ENCODE measurements at places on chromosomes 1 and 21.

DNA sequence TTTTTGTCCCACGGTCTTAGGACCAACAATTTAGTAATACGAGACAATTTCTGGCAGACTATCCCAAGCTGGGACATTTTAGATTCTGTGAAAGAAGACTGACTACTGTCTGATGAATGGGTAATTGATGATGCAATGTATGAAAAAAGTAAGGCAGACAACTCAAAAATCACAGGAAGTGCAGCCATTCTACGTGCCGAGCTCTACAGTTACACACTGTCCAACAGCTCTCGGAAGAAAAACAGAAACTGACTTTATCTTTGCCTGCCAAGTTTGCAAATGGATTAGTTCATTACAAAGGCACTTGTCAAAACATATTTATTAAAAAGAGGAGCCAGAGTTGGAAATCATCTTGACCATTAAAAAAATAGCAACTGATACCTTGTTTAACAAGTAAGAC is 31.3 kb downstream of the ZBTB8B start:
- DNase-seq: no peak

DNA sequence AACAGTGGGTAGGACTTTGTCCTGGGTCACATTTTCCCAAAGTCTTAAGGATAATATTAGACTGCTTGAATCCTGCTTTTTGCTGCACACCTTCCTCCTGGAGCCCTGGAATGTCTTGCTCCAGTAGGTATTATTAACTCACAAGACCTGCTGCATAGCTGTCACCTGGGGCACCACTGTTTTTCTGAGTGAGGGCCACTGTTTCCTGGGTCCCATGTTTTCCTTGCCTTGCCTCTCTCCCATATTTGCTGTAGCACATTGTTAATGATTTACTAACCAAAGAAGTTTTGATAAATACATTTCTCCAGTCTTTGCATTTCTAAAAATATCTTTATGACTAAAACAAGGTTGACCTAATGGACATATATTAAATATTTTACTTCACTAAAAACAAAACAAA is 22.5 kb upstream of the FCAMR start:
- no peak for DNase-seq

GRCh38 chr1:31848381-31848897 is 32.6 kb upstream of the SPOCD1 start:
- peak; percentile 64 for DNase-seq

DNA sequence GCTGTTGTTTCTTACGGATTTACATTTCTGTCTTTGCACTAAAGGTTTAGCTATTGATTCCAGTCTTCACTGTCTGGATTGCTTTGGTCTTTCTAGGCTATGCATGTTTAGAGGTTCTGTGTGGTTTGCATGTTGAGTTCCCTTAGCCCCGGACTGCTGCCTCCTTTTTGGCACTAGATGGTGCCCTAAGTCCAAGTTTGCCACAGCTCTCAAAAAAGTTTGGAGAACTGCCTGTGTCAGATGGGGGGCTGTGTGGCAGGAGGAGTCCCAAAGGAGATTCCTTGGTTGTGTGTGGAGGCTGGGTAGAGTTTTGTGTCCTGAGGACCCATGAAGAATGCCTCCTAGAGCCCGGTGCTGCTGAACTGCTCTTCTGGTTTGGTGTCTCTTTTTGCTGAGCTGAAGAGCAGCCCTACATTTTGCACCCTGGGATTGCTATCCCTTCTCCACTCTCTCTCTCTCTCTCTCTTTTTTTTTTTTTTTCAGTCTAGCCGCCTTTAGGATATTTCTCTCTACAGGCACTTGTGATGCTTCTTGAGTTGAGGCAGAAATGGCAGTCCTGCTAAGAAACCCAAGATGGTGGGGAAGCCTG is 74.4 kb downstream of the PTGS2 start:
- DNase-seq: no peak

- DNase-seq: peak; percentile 83
These were observed 36.6 kb downstream of the DMRTB1 start for GRCh38 chr1:53495633-53496345.

DNA sequence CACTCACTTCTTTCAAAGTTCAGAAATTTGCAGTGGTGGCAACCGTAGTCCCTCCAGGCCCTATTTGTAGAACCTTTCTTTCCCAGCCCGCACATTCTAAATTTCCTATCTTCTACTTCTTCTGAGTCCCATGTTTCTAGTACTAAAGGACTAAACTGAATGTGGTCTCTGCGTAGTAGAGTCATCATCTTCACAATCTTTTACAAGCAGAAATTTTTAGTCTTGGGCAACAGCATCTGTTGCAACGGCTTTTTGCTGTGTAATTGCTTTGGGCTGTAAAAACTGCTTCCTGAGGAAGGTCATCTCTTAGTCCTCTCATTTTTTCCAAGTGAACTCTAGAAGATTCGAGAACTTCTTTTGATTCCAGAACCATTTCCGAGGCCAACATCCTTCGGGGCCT is 23.9 kb downstream of the VAV3 start:
- DNase-seq: no peak

DNA sequence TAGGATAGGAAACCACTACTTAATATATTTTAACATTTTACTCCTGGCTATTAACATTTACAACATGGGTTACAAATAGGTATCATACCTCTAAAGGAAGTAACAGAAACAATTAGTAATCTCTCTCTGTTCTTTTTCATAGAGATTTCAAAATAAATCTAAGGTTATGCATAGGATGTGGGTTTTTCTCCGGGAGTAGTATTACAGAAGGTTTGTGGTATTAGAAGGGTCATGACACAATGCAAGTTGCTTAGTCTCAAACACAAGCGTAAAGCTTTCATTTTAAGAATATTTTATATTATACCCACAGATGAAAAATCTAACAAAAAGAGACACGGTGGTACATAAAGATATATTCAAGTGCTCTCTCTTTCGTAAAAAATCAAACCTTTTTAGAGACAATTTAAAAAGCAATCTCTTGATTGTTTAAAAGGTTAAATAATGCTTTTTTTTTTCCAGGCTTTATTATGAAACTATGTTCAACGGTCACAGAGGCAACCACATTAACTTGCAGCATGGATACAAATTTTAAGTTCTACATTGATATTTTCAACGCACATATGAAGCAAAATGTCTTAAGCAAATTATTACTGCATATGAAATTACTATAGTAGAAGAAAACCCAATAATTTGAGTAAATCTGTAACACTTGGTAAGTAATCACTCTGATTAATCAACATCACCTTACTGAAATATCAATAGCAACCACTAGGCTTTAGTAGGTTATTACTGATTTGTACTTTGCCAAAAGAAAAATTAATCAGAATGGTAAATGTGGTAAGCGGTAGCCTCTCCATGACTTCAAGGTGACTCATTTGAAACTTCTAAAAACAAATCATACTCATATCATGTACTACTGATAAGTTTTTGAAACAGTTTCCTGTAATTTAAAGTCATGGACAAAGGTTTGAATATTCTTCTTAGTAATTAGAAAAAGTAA is 97.4 kb upstream of the GFI1 start:
- DNase-seq: no peak

DNA sequence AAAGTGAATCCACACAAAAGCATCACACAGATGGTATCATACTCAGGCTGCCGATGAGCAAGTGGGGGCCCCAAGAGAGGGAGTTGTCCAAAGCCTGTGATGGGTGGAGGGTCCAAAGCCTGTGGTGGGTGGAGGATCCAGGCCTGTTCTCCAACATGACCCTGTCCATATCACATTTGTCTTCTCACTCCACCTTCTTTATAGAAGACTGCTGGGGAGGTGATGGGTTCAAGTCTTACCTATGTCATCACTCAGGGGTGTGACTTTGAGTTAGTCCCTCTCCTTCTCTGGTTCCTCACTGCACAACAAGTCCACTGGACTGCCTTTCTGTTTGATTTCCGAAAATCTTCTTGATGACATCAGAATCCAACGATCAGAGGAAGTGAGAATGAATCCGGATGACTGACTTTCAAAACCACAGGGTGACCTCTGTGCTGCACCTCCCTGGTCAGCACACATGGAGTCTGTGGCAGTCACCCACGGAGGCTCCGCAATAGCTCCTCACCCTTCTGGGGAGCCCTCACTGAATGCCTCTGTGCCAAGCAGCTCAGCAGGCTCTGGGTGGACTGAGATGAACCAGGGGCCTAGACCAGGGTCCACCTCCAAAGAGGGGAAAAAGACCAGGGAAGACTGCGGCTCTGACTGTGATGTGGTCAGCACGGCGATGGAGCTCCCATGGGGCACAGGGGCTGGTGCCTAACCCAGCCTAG is 166.8 kb downstream of the HIVEP3 start:
- peak; percentile 82 for DNase-seq

GRCh38 chr1:182974506-182975191 is 21.7 kb upstream of the SHCBP1L start:
- DNase-seq: no peak

DNA sequence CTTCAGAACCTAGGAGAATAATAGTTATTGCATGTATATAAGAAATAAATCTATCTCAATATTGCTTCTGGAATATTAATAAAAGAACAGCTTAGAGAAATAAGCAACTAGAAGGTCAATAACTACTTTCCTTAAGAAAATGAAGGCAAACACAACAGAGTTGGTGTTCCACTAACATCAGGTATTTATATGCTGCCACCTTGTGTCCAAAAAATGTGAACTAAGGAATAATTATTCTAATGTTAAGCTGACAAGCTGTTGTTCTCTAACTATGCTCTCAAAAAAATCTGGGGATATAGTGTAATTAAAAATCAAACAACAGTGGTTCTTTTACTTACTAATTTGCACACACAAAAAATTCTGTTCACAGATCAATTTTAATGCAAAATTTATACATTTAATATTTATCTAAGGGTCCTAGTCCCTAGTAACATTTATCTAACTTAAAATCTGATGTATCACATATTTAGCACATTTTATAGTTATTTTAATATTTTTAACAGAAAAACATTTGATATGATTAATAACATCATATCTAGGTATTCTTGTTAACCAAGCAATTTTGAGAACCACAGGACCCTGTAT is 39.6 kb downstream of the UCHL5 start:
- DNase-seq: no peak

GRCh38 chr1:33180226-33180910 is 1.5 kb downstream of the TRIM62 start:
- DNase-seq: peak; percentile 96

- DNase-seq: no peak
These were observed 8.4 kb downstream of the ADARB1 start for GRCh38 chr21:45082736-45083135.

DNA sequence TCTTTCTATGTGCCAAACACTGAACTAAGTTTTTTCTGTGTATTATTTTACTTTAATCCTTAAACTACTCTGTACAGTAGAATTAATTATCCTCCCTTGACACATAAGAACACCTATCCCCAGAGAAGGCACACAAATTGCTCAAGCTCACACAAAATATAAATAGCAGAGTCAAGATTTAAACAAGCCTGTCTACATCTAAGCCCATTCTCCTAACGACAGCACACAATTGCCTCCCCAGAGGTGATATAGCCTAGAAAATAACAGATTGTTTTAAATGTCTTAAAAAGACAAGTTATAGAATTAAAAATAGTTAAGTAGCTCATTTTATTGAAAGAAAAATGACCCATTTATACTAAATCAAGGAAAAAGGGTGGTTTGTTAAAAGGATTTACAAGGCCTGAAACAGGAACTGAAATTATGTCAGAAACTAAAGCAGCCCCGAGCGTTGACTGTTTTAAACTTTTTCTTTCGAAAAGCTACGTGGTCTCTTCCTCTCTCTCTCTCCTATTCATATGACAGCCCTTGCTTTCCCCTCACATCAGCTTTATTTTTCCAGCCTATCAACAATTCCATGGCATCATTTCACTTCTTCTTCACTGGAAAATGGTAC is 30.5 kb downstream of the TNFSF18 start:
- DNase-seq: no peak

GRCh38 chr1:221117548-221117951 is 238.3 kb downstream of the HLX start:
- peak; percentile 86 for DNase-seq

- no peak for DNase-seq
These were observed 195.7 kb upstream of the PTBP2 start for GRCh38 chr1:96525657-96526557.

GRCh38 chr1:43978551-43979260 is at the start of gene B4GALT2:
Gene B4GALT2, plus strand, starts transcription at chr1:43979210. Its CDS starts 1,951 bp downstream, at chr1:43981161.
- peak; percentile 80 for DNase-seq

GRCh38 chr1:202234331-202235002 is 40.9 kb downstream of the LGR6 start:
- no peak for DNase-seq

- no peak for DNase-seq
These were observed 6.7 kb upstream of the VSIG8 start for GRCh38 chr1:159869173-159869572.

DNA sequence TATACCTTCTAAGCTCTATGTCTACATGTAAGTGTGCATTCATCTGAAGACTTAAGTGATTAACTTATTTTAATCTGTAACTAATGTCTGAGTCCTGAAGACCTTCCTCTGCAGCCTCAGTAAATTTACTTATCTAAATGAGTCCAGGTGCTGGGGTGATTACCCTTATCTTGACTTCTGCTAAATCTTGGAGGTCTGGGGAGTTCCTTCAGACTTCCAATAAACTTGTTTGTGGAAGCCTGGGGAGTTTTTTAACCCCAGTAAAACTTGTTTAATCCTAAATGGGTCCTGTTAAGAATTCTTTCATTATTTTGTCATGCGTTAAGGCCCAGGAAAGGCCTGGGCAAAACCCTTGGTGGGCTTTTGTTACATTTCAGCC is 37.0 kb downstream of the RSPH1 start:
- DNase-seq: no peak

- DNase-seq: no peak
These were observed 21.8 kb downstream of the NRDC start for GRCh38 chr1:51856745-51857144.

- DNase-seq: no peak
These were observed 87.1 kb downstream of the GPR88 start for GRCh38 chr1:100624886-100625610.

DNA sequence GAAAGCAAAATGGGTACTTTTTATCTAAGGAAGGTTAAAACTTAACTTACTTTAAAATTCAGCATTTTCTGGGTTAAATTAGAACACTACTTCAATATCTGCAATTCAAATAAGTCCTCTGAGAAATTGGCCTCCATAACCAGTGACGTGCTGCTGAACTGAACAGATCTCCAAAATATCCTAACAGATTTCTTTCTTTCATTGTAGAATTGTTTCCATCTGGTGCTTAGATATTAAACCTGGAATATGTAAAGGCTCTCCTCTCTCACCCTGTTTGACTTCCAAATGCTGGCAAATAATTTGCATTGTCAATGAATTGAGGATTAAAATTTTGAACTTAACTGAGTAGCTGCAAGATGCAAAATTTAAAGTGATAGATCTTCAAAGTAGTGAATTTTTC is 316.9 kb upstream of the CXADR start:
- DNase-seq: no peak

GRCh38 chr1:195898373-195898772 is 709.9 kb downstream of the KCNT2 start:
- DNase-seq: no peak

Data from posterior vena cava (tissue), 2 donors.